ENCODE measurements at places on chromosomes 3 and 15. TPM values are rescaled to one million over a fixed set of nuclear protein-coding genes. Genes with fewer than 3 reads are reported as not detected.
A peak's percentile ranks its signal among the peaks of the same experiment; 100 is the strongest.

DNA sequence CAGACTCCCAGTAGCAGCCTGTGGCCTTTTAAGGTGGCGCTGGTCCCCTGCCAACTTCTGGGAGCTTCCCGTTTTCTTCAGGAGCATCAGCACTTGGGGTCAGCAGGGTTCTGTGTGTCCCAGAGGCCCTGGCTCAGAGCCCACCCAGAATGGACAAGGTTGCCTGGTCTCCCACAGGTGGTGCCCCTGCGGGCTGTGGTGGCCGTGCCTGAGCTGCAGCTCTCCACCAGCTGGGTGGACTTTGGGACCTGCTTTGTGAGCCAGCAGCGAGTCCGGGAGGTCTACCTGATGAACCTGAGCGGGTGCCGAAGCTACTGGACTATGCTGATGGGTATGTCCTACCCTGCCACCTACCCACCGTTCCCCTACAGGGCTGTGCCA lies 15.5 kb downstream of the ACAA1 start:
- no peak for DNase-seq

DNA sequence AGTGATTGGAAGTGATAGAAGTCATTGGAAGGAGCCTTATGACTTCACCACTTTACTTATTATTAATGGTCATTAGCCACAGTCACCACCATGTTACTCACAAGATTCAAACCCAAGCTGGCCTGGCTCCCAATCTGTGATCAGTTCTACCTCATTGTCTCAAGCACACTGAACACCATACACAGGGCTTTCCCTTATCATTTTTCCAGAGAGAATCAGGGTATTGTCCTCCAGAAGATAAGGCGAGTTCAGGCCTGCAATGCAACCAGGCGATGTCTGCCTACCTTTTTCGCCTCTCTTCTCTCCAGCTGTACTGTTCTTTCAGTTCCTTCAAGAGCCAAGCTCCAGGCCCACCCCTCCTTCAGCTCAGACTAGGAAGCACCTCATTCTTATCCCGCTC lies 24.9 kb downstream of the EMC7 start:
- DNase-seq = no peak

DNA sequence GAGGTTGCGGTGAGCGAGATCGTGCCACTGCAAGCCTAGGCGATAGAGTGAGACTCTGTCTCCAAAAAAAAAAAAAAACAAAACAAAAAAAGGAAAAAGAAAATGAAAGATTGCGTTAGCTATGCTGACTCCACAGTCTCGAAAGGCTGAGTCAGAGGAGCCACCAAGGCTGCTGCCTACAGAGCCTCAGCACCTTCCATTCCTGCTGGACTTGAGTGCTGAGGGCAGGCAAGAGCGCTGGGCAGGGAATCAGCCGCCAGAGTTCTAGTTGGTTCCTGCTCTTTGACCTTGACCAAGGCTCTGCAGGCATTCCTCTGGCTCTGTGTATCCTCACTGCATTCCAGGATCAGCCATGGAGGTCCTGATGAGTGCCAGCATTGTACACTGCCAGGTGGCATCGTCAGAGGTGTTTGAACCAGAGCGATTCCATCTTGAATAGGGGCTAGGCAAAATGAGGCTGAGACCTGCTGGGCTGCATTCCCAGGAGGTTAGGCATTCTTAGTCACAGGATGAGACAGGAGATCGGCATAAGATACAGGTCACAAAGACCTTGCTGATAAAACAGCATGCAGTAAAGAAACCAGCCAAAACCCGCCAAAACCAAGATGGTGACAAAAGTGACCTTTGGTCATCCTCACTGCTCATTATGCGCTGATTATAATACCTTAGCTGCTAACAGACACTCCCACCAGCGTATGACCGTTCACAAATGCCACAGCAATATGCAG lies 5.9 kb downstream of the MESP2 start:
- DNase-seq = no peak

DNA sequence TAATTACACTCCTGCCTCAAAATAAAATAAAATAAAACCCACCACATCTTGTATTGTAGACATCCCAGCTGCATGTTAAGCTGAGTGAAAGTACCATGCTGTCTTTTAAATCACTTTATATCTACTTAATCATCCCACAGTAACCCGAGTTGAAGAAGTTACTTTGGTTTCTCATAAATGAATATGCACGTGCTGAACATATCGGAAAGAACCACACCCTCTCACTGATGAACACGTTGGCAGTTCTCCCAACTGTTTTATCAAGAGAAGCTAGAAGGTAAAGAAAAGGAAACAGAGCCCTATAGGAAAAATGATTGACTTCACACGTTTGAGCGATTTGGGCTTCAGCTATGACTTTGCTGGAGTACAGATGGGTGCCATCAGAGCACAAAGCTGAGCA lies 15.9 kb upstream of the TM4SF19 start:
- no peak for DNase-seq

DNA sequence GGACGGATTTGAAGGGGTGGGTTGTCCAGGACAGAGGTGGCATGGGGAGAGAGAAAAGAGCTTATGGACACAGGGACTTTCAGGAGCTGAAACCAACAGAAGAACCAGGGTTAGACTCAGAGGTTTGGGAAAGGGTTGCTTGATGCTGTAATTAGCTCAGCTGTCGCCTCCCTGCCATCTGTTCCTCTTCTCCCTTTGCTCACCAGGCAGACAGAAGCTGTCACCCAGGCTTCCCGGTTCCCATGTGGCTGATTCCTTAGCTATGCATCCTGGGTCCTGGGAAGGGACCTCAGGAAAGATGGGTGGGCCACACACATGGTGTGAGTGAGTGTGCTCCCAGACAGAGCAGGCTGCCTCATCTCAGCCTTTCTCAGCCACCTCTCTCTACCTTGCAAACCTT lies 14.1 kb downstream of the PTPN23 start:
- DNase-seq = no peak

DNA sequence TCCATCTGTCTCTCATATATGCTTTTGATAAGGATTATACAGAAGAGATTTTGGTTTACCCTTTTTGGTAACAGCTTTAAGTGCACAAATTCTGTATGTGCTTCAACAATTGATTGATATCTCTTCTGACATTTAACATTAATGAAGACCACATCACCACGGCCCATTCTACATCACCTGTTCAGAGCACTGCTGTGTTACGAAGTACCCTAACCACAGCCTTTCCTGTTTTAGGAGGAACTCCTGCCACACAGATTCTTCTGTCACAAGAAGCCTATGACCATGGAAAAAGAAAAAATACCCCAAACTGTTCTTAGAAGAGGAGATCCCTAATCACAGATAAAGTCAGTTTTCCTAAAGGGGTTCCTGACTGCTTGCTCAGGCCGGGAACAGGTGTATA lies 170.1 kb downstream of the NSUN3 start:
- DNase-seq = no peak

PCBP4 gene
- 838 TPM for total RNA-seq

LRRIQ4 gene
- total RNA-seq = not detected

DNA sequence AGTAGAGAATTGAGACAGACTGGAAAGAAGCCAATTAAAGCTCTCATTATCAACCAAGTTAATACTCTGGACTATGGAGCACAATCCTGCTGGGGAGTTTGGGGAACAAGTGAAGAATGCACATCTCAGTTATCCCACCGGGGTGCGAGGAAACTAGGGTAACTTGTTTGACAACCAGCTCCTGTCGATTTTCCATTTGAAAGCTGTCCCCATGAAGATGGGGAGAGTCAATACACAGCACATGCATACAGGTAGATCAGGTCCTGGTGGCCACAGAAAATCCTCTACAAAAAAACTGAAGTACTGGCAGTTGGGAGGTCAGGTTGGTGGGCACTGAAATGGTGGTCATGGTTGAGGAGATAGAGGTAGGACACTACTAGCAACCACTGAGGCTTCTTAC lies 25.7 kb upstream of the GRAMD1C start:
- DNase-seq = no peak

- no peak for DNase-seq
These were observed 171.1 kb upstream of the CGNL1 start for GRCh38 chr15:57205027-57205855.

HEMK1 gene
- 6.9 TPM for total RNA-seq

DNA sequence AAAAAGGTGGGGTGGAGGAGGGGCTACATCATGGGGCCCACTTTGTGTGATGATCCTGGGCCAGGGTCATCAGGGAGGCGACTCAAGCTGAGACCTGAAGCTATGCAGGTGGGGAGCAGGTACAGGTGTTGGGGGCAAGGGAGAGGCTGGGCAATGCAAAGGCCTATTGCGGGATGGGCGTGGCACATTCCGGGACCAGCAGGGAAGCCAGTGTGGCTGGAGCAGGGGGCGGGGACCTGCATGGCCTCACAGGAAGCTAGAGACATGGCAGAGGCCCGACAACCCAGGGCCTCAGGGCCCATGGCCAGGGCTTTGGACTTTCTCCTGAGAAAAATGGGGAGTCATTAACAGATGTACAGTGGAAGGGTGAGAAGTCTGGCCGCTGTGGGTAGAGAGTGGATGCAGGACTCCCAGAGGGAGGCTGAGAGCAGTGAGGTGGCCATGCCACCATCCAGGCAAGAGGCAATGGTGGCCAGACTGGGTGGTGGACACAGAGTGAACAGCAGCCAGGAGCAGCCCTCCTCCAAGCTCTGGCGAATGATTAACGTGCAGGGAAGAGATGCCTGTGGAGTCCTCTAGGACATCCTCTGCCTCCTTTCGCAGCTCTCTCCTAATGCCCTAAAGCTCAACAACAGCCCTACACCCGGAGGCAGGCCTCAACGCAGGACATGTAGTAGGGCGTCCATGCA lies 122.6 kb upstream of the ATP2B2 start:
- no peak for DNase-seq

GRCh38 chr15:82680200-82681102 lies 29.2 kb downstream of the AP3B2 start:
- DNase-seq = no peak

DNA sequence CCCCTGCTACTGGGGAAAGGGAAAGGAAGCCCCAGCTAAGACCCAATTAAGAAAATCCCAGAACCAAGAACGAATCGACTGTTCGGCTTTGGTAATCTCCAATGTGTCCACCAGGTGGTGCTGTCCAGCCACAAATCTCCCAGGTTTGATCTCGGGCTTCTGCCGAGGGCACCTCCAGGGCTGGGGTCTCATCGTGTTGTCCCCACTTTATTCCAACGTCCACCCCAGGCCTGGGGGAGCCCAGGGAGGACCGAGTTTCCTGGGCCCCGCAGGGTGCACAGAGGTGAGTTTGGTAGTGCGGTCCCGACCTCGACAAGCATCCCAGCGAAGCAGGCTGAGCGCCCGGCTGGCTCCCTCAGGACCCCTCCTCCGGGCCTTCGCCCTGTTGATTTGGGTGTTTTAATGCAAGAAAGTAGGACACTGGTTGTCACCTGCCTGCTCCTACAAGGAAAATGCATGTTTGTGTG lies 185.1 kb downstream of the GOLGA6L6 start:
- DNase-seq = peak; percentile 43

DNA sequence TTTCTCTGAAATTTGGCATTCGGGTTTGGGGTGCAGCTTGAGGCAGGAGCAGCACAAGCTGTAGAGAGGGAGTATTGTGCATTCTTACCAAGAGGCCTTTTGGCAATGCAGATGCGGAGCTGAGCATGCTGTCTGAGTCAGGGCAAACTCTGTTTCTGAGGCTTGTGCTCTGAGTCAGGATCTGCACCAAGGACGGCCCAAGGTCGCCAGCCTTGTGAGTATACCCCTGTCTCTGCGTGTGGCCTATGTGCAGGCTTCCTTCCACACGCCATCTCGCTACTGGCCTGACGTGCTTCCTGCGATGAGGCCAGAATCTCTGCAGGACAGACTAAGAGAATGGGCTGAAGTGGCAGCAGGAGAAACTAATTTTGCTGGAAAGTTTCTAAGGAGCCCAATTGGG lies 83.8 kb upstream of the ROPN1 start:
- DNase-seq = no peak

Measured in tibial nerve (tissue), 4 donors.